ENCODE measurements at places on chromosomes 16 and 17.
A peak's percentile ranks its signal among the peaks of the same experiment; 100 is the strongest.

DNA sequence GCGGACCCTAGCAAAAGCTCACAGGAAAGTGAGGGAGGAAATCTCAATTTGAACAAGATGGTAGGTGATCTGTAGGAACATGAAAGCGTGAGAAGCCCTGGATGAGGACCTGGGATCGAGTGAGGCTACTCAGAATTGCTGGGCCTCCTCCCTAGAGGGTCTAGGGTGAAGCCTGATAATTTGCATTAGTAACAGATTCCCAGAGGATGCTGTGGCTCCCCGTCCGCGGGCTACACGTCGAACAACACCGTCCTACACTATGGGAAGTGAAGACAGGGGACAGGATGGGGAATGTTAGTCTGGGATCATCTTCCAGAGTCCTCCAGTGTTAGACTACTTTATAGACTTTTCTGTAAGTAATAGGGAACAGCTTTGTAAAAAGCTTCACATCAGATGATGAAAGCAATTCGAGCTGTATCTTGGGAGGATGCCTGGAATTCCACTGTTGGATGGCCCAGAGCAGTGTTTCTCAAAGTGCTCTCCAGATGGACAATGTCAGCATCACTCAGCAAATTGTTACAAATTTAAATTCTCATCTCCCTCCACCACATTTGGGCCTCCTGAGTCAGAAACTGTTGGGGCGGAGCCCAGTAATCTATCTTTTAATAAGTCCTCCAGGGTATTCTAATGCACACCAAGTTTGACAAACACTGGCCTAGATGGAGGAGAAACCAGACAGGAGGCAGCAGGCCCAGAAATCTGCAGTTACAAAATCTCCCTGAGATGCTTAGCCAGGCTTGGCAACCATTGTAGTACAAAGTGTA lies 6.5 kb downstream of the FNDC8 start:
- DNase-seq: no peak

DNA sequence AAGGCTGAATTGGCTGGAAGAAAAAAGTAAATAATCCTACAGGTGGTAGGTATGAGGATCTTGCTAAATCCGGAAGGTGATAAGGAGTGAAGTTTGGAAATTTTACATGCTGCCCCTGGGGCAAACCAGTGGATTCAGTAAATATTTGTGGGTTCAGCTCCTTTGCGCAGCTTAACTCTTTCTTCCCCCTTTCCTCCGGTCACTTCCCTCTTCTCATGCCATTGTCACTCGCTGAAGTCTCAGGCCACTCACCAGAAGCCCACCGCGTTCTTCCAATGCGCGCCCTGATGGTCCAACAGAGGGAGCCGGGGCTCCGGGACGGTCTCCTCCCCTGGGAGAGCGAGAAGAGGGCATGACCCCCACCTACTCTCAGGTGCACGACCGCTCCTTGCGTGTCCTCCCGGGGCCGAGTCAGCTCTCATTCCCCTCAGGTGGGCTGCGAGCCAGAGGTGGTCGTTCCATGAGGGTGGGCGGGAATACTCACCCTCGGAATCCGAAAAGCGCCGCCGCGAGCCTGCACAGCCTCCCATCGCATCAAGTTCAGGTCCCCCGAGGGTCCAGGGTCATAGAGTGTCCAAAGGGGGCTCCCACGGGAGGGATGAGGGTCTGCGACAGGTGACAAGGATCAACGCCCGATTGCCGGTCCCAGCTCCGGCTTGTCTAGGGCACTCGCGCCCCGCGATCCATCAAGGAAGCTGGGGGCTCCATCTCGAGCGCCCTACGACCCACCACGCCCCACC lies 474 bp downstream of the CLN3 start:
- DNase-seq: no peak

- no peak for DNase-seq
These were observed 276.0 kb downstream of the MAP2K6 start for GRCh38 chr17:69690531-69690930.

DNA sequence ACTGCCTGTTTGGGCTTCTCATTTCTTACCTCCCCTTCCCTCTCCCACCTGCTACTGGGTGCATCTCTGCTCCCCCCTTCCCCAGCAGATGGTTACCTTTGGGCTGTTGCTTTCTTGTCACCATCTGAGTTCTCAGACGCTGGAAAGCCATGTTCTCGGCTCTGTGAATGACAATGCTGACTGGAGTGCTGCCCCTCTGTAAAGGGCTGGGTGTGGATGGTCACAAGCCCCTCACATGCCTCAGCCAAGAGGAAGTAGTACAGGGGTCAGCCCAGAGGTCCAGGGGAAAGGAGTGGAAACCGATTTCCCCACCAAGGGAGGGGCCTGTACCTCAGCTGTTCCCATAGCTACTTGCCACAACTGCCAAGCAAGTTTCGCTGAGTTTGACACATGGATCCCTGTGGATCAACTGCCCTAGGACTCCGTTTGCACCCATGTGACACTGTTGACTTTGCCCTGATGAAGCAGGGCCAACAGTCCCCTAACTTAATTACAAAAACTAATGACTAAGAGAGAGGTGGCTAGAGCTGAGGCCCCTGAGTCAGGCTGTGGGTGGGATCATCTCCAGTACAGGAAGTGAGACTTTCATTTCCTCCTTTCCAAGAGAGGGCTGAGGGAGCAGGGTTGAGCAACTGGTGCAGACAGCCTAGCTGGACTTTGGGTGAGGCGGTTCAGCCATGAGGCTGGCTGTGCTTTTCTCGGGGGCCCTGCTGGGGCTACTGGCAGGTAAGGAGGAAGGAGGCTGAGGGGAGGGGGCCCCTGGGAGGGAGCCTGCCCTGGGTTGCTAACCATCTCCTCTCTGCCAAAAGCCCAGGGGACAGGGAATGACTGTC lies at the start of gene CD68:
Gene CD68, plus strand, starts transcription at position 638 of the 833 bp plus-strand sequence. Its CDS starts 40 bp downstream, at position 678.
- DNase-seq: peak; percentile 81

DNA sequence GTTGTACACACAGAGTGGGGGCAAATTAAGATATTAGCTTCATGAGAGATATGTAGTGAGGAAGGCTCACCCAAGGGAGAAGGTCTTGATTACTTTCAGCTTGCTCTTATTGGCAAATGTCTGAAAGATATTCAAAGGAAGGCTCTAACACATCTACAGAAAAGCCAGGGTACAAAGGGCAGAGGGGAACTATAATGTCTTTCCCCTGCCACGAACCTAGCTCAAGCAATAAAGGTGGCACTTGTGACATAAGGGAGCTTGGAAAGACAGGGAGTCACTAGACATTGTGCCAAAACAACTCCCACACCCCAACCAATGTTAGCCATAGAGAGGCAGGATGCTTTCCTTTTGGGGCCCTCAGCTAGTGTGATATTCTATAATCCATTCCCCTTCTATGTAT lies 52.2 kb upstream of the SOX9 start:
- no peak for DNase-seq

DNA sequence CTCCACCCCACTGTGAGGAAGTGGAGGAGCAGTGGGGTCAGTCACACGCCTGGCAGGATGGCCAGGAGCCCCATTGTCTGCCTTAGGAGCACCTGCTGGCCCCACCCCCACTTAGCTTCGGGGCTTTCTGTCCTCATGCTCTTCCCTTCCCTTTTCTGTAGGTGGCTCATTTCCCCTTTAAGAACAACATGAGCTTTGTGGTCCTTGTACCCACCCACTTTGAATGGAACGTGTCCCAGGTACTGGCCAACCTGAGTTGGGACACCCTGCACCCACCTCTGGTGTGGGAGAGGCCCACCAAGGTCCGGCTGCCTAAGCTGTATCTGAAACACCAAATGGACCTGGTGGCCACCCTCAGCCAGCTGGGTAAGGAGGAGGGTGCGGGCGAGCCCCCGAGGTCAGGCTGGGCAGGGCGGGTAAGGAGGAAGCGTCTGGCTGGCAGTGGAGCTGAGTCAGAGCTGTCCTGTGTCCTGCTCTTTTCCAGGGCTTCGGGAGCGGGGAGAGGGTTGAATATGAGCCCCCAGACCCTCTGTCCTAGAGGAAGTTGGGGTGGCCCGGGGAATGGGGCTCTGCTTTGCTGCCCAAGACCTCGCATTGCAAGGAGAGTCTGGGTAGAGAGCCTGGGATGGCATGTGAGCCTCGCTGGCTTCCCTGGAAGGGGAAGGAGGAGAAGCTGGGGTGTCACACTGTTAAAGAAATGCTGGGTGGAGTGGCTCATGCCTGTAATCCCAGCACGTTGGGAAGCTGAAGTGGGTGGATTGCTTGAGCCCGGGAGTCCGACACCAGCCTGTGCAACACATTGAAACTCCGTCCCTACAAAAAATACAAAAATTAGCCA lies 9.2 kb upstream of the SERPINF1 start:
- DNase-seq: no peak

DNA sequence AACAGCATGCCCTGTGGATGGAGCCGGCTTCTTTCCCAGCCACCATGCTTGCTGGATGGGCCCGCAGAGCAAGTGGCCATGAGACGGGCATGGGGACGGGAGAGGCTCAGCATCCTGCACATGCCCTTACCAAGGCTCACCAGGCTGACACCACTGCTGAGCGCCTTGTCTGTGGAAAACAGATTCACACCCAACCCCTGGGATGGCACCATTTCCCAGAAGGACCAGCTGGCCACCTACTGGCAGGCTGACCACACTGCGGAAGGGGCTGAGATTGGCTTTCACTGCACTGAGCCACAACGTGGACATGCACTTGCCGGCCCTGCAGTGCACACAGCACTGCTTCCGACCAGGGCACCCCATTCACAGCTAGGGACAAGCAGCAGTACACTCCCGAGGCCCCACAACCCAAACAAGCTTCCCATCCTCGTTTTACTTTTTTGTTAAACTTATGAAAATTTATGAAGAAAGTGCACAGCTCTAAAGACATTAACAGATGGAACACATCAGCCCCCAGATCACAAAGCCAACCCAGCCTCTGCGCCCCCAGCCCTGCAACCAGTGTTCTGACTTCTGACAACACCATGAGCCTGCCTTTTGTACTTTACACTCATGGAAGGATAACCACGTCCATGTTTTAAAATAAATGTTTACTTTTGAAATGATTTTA lies 13.9 kb upstream of the KRTAP17-1 start:
- DNase-seq: peak; percentile 23

DNA sequence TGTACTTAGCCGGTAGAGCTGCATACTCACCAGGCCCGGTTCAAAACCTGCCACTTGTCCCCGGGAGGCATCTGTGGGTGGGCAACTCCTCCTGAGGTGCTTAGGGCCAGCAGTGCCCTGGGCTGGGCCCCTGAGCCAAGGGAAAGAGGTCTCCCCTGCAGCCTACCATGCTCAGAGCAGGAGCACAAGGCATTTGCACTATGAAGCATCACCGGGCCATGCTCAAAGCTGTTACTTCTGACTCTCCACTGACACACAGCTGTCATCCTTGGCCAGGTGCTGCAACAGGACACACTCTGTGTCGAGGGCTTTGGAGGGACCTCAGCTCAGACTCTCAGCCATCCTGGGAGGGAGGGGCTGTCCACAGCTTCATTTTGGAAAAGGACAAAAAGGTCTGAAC lies 37.2 kb downstream of the SLC38A8 start:
- no peak for DNase-seq

- DNase-seq: no peak
These were observed 25.1 kb downstream of the SALL1 start for GRCh38 chr16:51125992-51126391.
